ENCODE measurements at places on chromosomes 2 and 18.

- DNase-seq = no peak
These were observed 41.5 kb upstream of the MMADHC start for GRCh38 chr2:149629026-149629425.

- DNase-seq = no peak
These were observed 187.1 kb downstream of the TCF4 start for GRCh38 chr18:55400590-55401541.

GRCh38 chr2:119254601-119255080, 31.0 kb downstream of the STEAP3 start:
- no peak for DNase-seq

DNA sequence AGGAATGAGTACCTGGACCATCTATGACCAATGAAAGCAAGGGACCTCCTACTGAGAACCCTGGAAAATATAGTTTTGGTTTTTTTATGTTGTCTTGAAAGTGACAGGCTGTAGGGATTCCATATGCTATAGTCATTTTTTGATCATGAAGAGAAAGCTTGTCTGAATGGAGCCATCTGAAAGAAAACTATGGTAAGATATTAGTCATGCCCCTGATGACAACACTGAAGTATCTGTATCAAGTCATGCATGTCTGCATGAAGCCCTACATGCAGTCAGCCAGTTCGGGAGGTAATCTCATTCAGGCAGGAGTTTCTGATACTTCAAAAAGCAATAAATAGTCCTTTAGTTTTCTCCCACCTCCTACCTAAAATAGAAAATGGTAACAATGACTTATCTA, 1042.0 kb downstream of the DPP10 start:
- DNase-seq = no peak

DNA sequence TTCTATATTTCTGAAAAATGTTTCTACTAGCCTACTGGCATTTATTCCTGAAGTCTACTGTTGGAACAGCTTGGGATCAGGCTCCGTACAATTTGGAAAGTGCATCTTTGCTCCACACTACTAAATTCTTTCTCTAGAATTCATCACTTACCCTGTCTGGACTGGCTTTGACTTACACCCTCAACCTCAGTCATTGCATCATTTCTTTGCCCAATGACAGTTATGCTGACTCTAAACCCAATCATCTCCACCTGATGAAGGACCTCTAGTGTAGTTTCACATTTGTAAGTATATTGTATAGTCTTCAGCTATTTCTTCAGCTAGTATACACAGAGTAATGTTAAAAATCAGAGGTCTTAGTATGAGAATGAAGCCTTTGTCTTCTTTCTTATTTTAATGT, 359.6 kb upstream of the MC4R start:
- DNase-seq = no peak

DNA sequence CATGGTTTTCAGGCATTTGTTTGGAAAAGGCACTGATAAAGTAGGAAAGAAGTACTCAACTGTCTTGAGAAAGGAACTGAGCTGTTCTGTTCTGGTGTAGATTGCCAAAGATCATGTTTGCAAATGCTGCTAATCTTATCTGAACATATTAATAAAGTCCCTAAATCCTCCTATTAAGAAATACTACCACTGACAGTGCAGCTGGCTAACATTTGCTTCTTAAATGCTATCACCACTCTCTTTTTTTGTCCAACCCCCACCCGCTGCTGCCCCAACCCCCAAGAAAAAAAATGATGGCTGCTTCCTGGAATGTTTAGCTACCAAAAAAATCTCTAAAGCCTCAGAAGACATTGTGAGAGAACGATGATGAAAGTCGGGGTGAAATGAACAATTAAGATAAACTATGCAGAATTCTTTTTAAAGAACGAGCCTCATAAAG, 130.7 kb downstream of the CCBE1 start:
- no peak for DNase-seq

DNA sequence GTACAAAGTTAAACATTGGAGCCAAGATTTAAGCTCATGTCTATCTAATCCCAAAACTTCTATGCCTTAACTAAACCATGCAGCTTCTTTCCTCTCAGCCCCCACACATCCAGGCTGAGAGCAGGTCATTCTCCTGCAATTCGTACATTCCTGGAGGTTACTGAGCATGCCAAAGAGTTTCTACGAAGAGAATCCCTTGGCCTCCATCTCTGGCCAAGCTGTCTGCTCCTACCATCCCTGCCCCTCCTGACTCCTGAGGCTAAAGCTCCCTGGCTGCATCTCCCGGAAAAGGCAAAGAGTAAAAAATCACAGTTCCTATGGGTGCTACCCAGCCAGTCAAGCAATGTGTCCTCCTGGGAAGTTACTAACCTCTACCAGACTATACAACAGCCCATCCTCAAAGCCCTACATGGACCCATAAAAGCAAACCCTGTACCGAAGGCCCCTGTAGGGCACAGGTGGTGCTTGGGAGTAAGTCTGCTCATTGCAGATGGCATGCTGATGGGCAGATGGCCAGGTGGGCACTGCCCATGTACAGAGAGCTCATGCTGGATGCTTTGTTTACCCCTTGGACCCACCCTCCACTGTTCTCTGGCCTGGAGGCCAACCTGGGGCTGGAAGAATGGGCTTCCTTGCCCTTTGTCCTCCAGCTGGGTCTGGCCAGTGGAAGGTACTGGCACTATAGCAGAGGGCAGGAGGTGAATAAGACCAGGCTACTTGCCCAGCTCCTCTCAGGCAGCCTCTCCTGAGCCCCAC, 99.5 kb downstream of the TTC32 start:
- DNase-seq = no peak

DNA sequence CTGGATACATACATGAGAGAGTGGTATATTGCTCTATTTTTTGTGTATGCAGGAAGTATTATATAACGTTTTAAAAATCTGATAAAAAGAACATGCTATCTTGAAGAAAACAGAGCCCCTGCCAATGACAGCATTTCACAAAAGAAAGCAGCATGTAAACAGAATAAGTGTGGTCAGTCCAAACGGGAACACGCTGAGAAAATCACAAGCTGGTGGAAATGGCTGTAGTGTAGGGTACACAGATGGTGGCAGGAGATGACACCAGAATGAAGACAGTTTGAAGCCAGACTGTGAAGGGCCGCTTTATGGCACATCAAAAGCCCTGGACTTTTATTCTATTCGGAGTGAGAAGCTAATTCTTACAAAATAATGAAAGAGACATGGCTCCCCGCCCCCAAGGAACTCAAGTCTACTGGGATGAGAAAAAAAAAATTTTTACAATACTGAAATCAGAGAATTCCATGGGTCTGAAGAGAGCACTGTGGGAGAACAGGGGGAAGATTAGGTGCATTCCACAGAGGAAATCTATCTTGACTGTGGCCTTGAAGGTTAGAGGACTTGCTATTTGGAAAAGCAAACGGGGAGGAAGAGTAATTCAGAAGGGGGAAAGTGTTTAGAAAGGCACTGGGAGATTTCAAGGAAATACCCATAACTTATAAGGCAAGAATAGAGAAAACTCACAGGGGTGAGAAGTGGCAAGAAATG, 217.7 kb upstream of the SMAD7 start:
- no peak for DNase-seq

GRCh38 chr2:241125626-241126025, 23.5 kb upstream of the MTERF4 start:
- DNase-seq = no peak

- no peak for DNase-seq
These were observed 43.8 kb upstream of the ZNF516 start for GRCh38 chr18:76538846-76539245.

- no peak for DNase-seq
These were observed 193.6 kb downstream of the SH3RF3 start for GRCh38 chr2:109322641-109323040.

- DNase-seq = no peak
These were observed 8.5 kb downstream of the SLC66A2 start for GRCh38 chr18:79942786-79943607.

DNA sequence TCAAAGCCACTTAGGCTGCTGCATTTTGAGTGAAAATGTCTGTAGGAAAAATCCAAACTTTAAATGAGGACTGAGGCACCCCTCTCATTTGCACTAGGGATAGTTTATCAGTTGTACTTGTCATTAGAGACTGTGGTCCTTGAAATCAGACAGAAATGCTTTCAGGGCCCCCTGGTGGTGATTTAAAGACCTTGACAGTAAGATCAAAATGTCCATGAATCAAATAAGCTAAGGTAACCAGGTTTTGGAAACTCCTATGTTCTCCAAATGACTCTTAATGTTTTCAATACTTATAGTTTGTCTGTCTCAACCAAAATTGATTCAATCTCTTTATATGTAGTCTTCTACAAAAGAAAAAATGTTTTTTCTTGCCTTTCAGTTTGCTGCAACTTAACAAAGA, 28.8 kb upstream of the DDX18 start:
- no peak for DNase-seq

DNA sequence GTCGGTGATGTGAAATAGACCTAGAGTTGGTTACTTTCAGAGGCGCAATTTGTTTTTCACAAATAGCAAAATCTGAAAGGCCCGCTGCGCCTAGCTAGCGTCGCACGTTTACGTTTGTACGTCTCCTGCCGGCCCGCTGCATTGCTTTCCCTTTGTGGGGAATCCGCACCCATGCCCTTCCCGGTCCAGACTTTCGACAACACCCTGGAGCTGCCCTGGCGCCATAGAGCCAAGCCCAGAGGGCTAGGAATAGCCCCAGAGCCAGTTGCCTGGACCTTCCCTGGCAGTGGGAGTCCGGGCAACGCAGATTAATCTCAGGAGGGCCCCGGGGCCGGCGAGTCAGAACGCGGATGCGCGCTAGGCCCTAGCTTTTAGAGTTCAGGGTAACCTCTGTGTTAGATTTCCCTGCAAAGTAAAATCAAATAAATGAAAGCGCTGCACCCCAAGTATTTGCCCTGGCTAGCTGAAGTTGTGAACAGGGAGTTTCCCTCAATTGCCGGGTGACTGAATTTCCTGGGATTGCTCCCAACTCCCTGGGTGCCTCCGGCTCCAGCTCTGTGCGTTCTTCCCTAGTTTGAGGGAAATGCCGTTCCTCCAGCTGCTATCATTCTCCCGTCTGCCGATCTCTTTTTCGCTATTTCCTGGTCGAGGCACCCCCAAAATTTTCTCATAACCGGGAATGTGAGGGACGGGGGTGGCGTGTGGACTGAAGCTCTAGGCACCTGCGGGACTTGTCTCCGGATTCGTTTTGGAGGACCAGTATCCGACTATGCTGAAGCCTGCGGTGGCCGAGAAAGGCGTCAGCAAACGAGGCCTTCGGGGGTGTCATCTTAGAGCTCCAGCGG, 1.2 kb upstream of the EN1 start:
- no peak for DNase-seq

- no peak for DNase-seq
These were observed at the start of gene IL36B for GRCh38 chr2:113052396-113052917. Gene IL36B, minus strand, starts transcription at chr2:113052867.

DNA sequence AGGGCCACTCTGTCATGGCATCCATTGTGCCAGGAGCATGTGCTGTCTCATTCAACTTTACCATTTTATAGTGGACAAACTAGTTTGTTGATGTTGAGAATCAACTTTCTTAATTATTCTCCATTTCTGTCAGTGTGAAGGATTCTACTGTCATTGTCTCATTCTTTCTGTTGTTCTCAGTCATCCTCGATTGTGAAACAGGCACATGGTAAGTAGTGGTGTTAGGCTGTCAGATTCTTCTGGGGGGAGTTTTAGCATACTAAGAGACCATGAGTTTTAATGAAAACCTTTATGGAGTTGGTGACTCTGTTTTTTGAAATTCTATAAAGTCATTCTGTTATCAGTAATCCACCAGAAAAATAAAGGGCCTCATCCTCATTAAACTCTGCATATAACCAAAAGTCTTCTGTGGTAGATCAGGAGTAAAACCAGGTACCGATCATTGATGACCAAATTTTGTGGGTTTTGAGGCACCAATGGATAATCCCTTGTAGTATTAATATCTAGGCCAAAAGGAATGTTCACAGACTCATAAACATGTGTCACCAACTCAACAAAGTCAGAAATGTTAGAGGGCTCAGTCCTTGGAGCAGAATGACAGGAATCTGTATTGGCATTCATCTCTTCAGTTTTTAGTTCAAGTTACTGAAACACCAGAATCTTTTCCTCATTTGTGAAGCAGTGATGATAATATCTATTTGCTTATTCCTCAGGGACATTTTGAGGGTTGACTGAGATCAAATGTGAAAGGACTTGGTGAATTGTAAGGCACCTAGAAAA, 73.2 kb downstream of the CERS6 start:
- no peak for DNase-seq

DNA sequence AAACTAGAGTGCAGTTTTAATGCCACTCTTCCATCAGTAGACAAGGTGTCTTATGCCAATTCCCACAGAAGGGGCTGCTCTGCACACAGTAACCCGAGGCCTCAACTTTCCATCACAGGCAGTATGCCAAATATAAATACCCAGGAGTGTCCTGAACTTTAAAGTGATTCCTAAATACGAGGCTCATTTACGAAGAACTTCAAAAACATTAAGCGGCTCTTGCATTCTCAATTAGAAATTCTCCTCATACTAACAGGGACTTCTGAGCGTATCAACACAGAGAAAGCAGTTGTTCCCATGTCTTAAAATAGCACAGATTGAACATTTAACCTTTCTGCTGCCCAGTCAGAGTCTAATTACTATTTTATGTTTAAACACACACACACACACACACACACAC, 638.6 kb downstream of the ERBB4 start:
- no peak for DNase-seq

DNA sequence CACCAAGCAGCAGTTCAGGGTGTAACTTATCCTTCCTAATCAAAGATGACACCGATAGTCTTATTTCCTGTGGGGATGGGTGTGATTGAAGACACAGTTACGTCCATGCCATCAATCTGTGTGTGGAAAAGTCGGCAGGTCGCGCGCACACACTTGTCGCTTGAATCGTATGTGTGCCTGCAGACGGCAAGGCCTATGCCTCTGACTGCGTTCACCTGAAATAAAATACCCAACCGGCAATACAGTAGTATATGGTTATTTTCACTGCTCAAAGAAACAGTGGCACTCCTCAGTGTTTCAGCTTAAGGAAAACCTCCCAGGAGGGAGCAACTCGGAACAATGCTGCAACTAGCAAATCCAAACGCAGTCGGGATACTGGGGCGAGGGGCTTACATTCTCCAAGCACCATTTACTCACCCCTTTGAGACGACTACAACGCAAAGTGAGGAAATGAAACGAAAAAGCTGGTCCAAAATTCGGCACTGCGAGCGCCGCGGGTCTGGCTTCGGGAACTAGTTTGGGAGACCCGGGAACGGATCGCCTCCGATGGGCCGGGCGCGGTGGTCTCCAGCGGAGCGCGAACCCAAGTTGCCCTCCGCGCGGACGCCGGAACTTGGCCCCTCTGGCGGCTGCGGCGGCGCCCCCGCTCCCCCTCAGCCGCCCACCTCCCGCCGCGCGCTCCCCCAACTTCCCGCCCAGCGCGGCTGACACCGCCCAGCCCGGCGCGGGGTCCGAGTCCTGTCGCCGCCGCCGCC, 675 bp downstream of the PRKD3 start:
- DNase-seq = no peak

Data from stimulated activated CD4-positive, alpha-beta T cell treated with anti-CD3 and anti-CD28 coated beads, Interleukin-1b, Interleukin-23, amount 100 ng/mL, for 1 hour (primary cell).